ENCODE measurements at places on chromosomes 5 and 9. TPM values are rescaled to one million over a fixed set of nuclear protein-coding genes. Genes with fewer than 3 reads are reported as not detected.

- no peak for DNase-seq
Observed at GRCh38 chr9:86979657-86980056, 32.4 kb upstream of the GAS1 start.

DNA sequence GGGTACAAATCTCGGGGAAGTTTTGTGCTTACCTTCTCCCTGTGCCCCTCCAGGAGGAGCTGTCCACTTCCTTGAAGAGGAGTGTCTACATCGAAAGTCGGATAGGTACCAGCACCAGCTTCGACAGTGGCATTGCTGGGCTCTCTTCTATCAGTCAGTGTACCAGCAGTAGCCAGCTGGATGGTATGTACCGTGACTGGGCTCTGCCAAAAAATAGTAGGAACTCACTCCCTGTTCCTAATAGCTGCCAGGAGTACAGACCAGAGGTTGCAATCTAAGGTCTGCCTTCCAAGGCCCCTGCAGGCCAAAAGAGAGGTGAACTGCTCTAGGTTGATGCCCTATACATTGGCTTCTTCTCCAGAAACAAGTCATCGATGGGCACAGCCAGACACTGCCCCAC lies 3.9 kb downstream of the KIF20A start:
- no peak for DNase-seq

- DNase-seq = no peak
Observed at GRCh38 chr5:50967563-50968355, 301.3 kb downstream of the PARP8 start.

The KYAT1 gene
- total RNA-seq = 9.4 TPM

- DNase-seq = no peak
Observed at GRCh38 chr9:33480976-33481375, 7.3 kb upstream of the NOL6 start.

GRCh38 chr9:115591584-115591984 lies 473.6 kb upstream of the TNC start:
- DNase-seq = no peak

- no peak for DNase-seq
Observed at GRCh38 chr5:75545131-75545530, 33.4 kb downstream of the POLK start.

DNA sequence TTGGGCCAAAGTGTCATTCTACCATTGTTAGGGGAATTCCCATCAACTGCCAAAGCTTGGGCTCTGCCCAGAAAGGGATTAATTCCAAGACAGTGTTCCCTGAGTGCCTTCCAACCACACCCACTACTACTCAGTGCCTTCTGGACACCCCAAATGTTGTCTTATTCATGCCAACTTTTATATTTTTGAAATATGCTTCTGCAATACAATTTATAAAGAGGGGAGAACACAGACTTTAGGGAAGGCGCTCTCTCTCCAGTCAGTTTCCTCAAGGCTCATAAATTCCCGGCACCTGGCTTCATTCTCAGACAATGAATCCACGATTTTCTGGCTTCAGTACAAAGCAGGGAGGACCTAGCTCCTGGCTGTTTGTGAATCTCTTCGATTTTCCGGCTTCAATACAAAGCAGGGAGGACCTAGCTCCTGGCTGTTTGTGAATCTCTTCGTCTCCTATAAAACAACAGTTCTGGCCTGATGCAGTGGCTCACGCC lies 120.1 kb upstream of the MYO10 start:
- no peak for DNase-seq

DNA sequence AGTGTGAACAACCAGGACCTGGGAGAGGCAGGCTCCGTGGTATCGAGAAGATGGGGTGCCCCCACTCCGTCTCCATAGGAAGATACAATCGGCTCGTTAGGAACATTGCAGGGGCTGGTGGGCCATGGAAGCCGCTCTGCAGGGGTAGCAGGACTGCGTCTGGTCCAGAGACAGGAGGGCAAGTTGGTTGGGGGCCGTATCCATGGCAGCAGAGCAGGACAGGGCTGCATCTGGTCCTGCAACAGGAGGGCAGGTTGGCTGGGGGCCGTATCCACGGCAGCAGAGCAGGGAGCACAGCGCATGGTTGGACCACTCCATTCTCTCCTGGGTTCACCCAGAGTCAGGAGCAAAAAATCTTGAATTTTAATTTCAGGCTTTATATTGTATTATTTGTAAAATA lies 98.2 kb downstream of the ANKRD33B start:
- DNase-seq = no peak

The LCN1 gene
- not detected for total RNA-seq

The PCDHGA12 gene
- total RNA-seq = not detected

DNA sequence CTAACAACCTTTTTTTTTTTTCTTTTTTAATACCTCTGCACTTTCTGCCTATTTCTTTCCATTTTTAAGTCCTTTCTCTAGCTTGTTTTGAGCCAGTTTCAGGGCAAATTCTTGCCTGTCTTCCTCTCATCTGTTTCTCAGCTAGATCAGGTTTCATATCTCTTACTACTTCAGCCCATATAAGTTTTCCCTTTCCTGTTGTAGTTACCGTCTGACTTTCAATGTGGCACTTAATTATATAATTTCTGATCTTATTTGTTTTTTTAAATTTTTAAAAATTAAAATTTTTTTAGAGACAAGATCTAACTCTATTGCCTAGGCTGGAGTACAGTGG lies 104.7 kb upstream of the ELL2 start:
- DNase-seq = no peak

DNA sequence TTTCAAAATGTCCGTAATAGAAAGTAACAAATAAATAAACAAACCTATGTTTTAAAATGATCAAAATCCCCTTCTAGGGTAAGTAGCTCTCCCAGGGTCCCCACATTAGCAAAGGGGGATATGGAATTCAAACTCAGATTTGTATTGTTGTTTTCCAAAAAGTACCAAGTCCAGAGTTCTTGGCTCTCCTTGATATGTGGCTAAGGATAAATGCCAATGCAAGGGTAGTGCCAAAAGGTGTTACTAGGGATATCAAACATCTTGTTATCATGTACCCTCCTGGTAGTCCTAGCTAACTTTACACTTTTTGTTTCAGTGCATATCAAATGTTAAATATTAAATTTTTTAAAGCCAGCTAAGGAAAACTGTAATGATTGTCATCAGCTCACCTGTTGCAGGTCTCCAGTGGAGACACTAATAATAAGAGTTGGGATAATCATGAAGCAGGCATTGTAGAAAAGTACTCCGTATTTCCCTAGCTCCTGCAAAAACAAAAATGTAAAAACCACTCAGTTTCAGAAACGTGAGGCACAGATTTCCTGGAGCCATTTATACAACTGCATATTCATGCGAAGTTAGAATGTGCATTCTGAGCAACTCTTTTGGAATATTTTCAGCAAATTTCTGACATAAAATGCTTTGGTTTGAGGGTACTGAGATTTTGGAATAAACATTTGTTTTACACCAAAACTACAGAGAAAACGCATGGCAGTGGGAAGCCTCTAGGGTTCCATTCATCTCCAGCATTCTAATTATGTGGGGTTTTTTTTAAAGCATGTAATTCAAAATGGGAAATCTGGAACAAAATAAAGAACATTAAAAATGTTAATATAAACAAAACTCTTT lies 39.8 kb downstream of the SLC35D2 start:
- DNase-seq = no peak

The PCDHGA1 gene
- not detected for total RNA-seq

The ACOT12 gene
- total RNA-seq = not detected

The FAT2 gene
- total RNA-seq = not detected

DNA sequence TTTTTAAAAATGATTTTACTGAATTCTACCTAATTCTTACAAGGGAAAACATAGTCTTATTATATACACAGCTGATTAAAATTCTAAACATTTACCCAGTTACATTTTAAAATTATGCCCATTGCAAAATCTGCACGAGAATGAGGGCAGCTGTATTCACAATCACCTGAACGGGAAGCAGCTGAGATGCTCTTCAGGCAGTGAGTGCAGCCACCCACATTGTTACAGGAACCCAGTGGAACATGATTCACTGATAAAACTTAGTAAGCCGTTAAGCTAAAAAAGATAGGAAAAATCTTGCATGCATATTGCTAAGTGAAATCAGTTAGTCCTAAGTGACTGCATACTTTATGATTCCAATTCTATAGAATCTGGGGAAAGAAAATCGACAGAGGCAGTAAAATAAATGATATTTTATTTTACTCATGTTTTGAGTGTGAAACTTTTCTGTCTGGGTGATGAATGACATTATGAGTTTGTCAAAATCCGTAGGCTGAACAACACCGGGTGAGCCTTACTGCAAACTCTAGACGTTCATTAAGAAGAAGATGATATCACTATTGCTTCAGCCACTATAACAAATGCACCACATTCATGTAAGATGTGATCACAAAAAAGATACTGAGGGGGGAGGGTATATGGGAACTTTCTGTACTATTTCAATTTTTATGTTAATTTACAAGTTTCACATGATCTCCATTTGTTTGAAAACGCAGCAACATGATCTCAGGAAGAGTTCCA lies 39.1 kb upstream of the FLT4 start:
- no peak for DNase-seq

Data from activated naive CD8-positive, alpha-beta T cell treated with anti-CD3 and anti-CD28 coated beads for 36 hours (primary cell).